ENCODE measurements at places on chromosomes 7 and 10.
A peak's percentile ranks its signal among the peaks of the same experiment; 100 is the strongest.

- DNase-seq: no peak
Observed at GRCh38 chr10:60878224-60878623, 65.8 kb downstream of the RHOBTB1 start.

GRCh38 chr7:3888096-3888495, 587.0 kb downstream of the SDK1 start:
- DNase-seq: no peak

- DNase-seq: no peak
Observed at GRCh38 chr10:13453896-13454295, 74.9 kb downstream of the BEND7 start.

- no peak for DNase-seq
Observed at GRCh38 chr10:117502421-117503243, 39.9 kb upstream of the EMX2 start.

DNA sequence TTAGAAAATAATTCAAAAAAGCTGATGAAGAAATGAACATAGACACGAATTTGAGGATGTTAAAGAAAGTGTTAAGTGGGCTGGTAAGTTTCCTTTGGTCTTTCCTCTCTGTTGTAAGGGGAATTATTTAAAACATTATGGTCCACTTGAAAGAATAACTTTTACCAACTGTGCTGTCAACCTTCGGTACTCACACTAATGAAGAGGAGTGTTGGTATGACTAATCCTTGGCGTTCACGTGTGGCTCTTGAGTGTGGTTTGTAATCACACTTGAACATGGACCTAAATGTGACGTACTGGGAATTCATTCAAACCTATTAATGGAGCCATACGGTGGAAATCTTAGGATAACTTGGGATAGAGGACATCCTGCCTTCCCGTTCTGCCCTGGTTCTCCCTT, 41.3 kb downstream of the TBXAS1 start:
- DNase-seq: no peak

- DNase-seq: no peak
Observed at GRCh38 chr10:49307921-49308320, 9.0 kb downstream of the C10orf71 start.

- no peak for DNase-seq
Observed at GRCh38 chr7:73573791-73574190, 4.6 kb downstream of the TBL2 start.

DNA sequence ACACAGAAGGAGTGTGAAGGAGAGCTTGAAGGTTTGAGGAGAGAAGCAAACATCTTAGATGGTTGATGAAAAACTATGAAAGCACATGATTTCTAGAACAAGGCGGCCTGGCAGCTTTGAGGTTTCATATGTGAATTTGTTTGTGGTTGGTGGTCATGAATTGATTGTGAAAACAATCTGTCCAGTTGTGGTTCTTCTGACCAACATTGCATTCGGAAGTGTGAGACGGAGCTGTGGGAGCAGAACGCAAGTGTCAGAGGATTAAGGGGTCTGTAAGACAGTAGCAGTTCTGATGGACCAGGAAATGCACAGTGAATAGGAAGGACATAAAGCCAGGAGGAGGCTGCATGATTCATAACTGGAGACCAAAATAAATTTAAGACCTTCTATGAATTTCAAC, 594.6 kb downstream of the NXPH1 start:
- no peak for DNase-seq

GRCh38 chr10:129334266-129334665, 132.8 kb upstream of the MGMT start:
- DNase-seq: no peak

GRCh38 chr10:47261556-47261955, 38.4 kb upstream of the GDF10 start:
- no peak for DNase-seq

DNA sequence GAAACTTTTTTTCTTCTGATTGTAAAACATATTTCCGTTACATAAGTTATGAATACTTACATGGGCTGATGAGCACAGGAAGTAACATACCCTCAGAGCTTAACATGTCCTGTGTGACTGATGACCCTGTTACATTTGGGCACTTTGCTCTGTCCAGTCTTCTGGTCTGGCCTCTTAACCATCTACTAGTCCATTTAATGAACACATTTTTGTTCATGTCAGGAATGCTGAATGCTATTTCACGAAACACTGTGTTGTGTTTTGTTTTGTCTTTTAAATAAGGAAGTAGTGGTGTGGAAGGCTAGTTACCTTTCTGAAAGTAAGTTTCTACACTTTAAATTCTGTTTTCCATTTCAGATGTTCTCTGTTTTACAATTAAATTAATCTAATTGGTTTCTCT, 77.7 kb downstream of the RBM33 start:
- DNase-seq: no peak

DNA sequence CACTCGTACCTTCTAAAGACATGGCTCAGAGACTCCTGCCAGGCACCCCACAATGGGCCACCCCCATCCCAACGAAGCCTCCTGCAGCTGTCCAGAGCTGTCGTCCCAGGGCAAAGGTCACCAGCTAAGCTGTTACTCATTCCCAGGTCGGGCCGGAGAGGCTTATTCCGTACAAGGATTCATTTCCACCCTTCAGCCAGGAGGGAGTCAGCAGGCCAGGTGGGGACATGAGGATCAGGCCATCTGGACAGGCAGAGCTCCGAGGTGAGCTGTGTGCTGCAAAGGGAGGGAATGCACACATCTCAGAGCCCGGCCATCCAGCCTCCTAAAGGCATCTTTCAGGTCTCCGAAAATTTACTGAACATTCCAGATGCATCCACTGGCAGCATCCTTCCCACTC, 63.9 kb upstream of the NANOS1 start:
- no peak for DNase-seq

GRCh38 chr10:103613616-103614015, 120.1 kb downstream of the NEURL1 start:
- DNase-seq: no peak

GRCh38 chr7:120949393-120949911, 1.1 kb upstream of the ING3 start:
- no peak for DNase-seq

- DNase-seq: no peak
Observed at GRCh38 chr10:13681095-13681494, 94.3 kb downstream of the PRPF18 start.

- DNase-seq: peak; percentile 59
Observed at GRCh38 chr7:2099048-2099957, 133.4 kb downstream of the MAD1L1 start.

GRCh38 chr10:96338279-96338925, 20.4 kb downstream of the OPALIN start:
- DNase-seq: no peak

DNA sequence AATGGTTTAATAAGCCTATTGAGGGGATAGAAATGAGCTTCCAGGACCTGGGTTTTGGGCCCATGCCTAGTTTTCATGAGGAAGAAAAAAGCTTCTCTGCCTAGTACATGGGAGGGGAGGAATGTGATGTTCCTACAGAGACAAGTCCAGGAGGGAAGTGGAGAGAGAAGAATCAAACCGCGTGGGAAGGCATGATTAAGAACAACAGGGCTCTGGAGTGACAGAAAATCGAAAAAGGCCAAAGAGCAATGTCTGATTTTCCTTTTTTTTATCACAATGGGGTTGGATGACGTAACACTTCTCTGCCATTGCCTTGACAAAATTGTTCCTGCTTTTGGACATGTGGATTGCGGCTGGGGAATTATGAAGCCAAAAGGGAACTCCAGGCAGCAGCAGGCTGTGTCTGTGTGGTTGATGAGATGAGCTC, 258.6 kb downstream of the CXCL12 start:
- DNase-seq: no peak

Measured in activated T-cell treated with anti-CD3 and anti-CD28 coated beads, Interleukin-2, amount 50 U/mL, for 24 hours (primary cell).